ENCODE measurements at places on chromosomes 6 and 20.

GRCh38 chr20:23163562-23163961 is 77.4 kb upstream of the CD93 start:
- no peak for DNase-seq

GRCh38 chr6:146856296-146856695 is 257.5 kb downstream of the ADGB start:
- DNase-seq: no peak

GRCh38 chr6:160131636-160132296 is 10.2 kb downstream of the SLC22A1 start:
- no peak for DNase-seq

GRCh38 chr20:23374441-23374840 is 12.5 kb downstream of the GZF1 start:
- no peak for DNase-seq

GRCh38 chr20:19897891-19898290 is 119.3 kb upstream of the NAA20 start:
- no peak for DNase-seq

DNA sequence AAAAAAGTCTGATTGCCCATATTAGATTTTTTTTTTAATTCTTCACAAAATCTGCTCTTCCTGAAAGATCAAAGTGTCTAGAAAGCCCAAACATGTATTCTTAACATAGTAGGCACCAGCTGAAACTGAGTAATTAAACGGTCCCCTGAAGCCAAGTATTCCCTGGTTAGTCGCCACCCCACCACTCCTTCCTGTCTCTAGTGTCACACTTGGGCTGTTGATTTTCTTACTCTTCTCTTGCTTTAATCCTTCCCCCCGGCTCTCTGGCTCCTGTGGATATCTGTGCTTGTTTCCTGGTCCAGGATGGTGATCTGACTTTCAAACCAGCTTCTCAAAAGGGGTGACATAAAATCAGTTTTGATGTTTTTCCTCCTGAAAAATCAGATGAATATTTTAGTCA is 162.9 kb downstream of the QKI start:
- no peak for DNase-seq

DNA sequence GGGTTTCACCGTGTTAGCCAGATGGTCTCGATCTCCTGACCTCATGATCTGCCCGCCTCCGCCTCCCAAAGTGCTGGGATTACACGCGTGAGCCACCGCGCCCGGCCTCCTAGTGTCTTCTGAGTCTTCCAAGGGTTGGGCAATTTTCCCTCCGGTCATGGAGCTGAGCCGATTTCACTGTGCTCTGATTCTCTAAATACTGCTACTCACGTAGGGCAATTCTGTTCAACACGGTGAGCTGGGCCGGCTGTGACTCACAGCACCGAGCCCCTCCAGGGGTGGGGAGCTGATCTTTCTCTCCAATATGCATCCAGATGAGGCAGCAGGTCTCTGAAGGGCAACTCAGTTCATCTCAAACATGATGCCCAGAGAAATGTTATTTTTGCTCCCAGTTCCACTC is 71.6 kb upstream of the CD93 start:
- DNase-seq: no peak

- DNase-seq: peak; percentile 30
Observed at GRCh38 chr6:3797231-3798054, 45.9 kb upstream of the PXDC1 start.

GRCh38 chr20:63772781-63773518 is 33.4 kb downstream of the SLC2A4RG start:
- DNase-seq: no peak

DNA sequence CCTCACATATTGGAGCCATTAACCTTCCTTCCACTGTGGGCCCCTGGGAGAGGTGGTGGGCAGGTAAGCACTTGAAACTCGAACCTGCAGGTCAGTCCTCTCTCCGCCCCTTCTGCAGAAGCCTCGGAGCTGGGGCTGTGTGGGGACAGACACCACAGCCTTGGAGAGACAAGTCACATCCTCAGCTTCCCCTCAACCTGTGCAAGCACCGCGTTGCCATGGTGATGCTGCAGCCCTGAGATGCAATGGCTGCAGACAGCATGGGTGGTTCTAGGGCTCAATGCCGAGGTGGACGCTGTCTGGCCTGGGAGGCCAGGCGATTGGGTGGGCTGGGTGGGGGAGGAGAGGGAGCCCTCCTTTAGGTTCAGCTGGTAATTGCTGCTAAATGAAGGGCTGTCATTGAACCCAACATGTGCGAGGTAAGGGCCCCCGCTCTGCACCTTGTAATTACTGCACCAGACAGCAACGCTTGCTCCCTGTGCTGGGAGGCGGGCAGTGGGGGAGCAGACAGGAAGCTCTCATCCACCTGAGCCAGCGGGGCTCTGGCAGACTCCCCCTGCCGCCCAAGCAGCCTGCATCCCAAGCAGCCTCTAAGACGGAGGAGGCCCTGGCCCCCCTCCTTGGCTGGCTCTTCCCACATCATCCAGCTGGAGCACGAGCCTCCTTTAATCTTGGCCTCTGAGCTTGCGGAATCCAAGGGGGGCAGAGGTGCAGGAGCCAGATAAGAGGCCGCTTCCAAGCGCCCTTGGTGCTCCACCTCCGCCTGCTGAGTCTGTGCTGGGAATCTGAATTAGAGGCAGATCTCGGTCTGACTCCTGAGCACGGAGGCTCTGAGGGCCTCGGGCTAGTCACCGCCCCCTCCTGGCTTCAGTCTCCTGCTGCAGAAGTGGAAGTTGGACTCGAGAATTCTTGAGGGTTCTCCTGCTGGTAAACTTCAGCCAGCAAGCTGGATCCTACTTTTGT is 39.8 kb upstream of the CDH22 start:
- no peak for DNase-seq

- no peak for DNase-seq
Observed at GRCh38 chr6:149138699-149139294, 178.7 kb upstream of the TAB2 start.

DNA sequence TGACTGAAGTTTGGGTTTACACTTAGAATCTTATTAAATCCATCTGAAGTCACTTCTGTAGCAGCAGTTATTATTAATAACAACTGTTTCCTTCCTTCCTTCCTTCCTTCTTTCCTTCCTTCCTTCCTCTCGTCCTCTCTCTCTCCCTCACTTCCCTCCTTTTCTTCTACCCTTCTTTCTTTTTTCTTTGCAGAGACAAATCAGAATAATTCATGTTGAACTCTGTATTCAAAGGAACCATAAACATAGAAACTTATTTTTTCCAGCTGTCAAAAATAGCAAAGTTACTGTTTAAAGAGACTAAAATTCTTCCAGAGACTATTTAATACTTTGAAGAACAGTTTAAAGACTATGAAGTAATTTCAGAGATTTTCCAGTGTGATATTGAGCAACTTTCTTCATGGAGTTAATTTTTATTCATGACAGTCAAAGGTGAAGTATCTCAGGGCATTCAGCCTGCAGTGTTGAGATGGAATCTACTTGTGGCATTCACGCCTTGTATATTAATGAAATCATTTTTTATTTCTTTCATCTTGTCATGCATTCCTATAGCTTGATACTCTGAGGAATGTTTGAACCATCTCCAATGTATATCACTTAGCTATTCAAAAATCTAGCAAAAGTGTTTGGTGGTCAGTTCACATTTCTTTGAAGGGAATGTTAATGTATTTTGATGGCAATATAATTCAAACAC is 109.7 kb downstream of the BCAS1 start:
- no peak for DNase-seq

DNA sequence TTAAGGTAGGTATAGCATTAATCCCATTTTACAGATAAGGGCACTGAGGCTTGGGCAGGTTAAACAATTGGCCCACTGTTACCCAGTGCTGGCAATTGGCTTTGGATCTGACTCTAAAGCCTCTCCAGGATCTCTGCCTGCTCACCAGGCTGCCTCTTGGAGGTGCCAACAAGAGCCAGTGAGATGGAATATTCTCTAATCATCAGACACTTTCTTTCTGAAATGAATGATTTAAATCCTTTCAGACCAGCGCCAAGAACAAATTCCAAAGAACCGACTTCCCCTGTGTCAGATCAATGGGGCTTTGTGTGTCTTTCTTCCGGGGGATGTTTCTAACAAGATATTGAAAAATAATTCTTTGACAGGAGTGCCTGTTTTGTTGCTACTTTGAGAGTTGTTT is 23.6 kb downstream of the CYP39A1 start:
- no peak for DNase-seq

- DNase-seq: no peak
Observed at GRCh38 chr6:74249658-74250057, 553.7 kb downstream of the CD109 start.

DNA sequence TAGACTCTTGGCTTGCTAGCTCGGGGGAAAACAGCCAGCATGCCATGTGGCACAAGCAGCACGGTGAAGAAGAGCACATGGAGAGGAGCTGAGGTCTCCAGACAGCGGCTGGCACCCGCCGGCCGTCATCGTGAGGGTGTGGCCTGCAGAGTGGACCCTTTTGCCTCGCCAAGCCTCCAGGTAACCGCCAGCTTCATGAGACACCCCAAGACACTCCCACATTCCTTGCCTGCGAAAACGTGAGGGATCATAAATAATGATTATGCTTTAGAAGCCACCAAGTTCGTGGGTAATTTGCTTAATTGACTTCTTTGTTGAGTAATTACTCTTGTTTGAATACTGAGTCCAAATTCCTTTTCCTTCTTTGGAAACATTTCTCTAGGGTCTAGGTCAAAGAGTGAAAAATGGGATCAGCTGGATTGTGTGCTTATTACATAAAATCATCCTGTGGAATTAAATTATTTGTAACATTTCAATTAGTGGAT is 23.2 kb downstream of the FAM50B start:
- DNase-seq: no peak

- peak; percentile 19 for DNase-seq
Observed at GRCh38 chr6:43334466-43335095, 26.0 kb upstream of the CRIP3 start.

- DNase-seq: no peak
Observed at GRCh38 chr20:48903705-48904104, 17.8 kb upstream of the ARFGEF2 start.

DNA sequence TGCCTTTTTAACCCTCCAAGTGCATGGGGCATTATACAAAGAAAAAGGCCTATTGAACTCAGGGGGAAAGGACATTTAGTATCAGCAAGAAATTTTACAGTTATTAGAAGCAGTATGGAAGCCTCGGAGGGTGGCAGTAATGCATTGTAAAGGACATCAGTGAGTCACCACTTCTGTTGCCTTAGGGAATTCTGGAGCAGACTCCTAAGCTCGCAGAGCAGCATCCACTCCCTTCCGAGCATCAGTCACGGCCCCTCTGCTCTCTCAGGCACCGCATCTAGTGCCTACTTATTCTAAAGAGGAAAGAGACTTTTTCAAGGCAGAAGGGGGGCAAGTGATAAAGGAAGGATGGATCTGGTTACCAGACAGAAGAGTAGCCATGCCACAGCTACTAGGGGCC is 296.5 kb downstream of the RNGTT start:
- no peak for DNase-seq

GRCh38 chr20:41361757-41362747 is 4.6 kb downstream of the EMILIN3 start:
- DNase-seq: peak; percentile 31

DNA sequence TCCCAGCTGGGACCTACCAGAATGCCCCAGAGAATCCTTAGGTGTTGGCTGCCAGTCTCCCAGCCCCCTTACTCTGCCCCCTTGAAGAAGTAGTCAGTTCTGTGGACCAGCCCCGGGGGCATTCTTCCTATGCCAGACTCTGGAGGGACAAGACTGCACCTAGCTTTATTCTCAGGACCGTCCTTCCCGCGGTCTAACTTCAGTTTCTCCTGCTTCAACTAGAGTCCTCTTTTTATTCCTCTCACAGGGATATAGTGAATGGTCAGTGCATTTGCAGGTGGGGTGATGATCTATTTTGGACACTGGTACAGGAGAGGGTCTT is 35.9 kb upstream of the MDFI start:
- DNase-seq: no peak

DNA sequence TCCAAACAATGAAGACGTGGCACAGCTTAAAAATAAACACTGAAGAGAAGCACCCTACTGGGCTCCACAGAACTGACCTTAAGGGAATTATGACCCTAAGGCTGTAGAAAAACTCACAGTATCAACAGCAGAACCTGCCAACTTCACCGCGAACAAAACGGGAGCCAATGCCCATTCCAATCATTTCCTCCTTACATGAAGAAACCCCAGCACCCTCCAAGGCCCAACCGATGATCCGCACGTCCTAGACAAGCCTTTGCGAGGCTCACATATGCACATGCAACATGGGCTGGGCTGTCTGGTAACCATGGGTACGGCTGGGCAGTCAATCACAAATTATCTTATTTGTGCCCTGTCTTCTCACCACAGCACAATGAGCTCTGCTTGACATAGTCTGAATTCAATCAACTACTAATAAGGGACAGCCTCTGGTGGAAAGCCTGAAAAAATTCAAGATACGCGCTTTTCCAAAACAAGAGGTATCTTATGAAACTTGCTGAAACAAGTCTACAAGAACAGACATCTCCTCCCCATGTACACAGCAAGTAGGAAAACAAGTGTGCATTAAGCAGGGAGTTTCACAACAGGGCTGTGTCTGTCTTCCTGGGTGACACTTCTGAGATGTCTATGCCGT is 1.7 kb downstream of the DIDO1 start:
- no peak for DNase-seq

- DNase-seq: no peak
Observed at GRCh38 chr20:51700809-51701285, 67.3 kb downstream of the ATP9A start.

- DNase-seq: peak; percentile 73
Observed at GRCh38 chr6:157092736-157093135, 230.6 kb downstream of the TMEM242 start.

DNA sequence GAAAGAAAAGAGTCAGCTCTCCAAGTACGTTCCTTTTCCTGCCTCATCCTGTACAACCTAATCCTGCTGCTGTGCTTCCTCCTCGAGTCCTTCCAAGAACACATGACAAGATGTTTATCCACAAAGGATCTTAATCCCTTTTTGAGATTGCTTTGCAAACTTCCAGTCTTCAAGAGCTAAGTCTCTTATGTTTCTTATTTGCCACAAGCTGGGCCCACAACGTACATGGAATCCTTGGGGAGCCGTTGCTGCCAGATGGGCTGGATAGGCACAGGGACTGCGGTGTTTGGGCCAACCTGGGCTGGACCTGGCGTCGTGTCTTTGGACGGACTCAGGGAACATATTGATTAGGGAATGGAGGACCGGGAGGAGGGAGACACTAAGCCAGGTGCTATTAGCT is 79.7 kb upstream of the AFDN start:
- no peak for DNase-seq

- DNase-seq: no peak
Observed at GRCh38 chr6:125853756-125854155, 63.0 kb downstream of the NCOA7 start.

DNA sequence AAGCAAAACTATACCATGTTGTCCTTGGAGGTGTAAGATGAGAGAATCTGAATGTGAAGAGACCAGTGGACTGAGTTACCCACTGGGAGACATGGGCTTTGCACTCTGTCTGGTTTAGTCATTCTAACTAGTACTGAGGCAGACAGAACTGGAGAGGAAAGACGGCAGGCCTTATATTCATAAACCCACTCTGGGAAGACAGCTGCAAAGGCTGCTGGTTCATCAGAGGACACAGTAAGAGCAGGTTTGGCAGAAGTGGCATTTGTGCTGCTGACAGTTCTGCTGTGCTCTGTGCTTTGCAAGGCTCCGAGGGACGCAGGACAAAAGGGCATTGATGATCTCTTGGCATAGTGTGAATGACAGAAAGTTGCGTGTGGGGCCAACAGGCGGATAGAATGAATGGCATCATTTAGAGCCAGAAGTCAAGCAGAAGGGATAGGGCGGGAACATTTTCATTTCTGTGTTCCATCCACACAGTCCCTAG is 142.3 kb upstream of the TENT5A start:
- no peak for DNase-seq

All from DMS79 (cell line).